ENCODE measurements at places on chromosomes 2 and 18.

GRCh38 chr2:52034706-52035105 is 1002.8 kb upstream of the NRXN1 start:
- DNase-seq = no peak

DNA sequence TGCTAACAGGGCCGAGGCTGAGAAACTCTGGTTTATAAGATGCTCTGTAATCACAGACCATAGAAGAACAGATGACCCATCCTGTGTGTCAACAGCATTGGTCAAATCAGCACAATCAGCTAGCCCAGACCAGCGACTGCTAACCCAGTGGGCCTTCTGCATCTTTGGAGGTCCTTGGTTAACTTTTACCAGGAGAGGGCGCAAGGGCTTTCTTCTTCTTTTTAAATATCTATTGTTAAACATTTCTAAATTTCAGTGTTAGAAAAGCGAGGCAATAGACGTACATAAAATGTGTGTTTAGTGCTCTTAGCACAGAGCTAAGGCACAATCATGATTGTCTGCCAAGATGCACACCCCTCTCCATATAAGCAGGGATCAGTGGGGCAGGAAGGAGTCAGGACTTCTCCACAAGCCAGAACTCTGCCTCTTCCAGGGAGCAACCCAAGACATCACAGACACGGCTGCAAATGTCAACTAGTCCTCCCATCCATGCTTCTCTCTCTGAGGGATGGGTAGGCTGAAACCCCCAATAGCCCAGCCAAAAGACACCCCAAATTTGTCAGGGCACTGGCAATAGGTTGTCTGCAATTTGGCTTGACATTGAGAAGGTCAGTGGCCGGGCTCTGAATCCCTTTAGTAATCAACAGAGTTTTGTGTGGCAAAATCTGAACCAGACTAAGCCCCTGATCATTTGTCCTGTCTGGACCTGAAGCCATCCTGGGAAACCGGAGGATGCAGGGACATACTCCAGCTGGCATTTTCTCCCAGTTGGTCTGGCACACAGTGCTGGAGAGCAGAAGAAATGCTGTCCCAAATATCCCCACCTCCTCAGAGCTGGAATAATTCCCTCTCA is 188.2 kb downstream of the BCL2 start:
- peak; percentile 76 for DNase-seq

DNA sequence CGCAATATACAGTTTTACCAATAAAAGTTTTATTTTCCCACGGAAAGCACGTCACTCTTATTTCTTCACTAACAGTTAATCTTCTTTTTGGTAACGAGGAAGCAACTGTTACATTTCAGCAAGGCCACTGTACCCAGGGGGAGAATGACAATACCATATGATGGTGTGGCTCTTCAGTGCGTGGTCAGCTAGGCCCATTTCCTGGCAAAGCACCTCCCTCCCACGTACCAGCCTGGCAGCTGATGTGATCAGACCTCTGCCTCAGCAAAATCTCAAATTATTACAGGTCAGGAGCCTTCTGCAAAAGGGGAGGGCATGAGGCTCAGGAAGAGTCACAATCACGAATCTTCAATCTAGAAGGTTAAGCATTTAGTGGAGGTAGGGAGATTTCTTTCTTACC is 55.4 kb downstream of the KLF7 start:
- no peak for DNase-seq

- no peak for DNase-seq
Measured at GRCh38 chr18:23043803-23044376, 91.4 kb upstream of the CABLES1 start.

GRCh38 chr2:128315122-128315828 is 3.4 kb downstream of the HS6ST1 start:
- DNase-seq = peak; percentile 1

- DNase-seq = no peak
Measured at GRCh38 chr2:133012847-133013734, 343.1 kb upstream of the LYPD1 start.

GRCh38 chr2:18831916-18832510 is 242.6 kb upstream of the NT5C1B start:
- no peak for DNase-seq
